Stimulated activated CD4-positive, alpha-beta T cell treated with anti-CD3 and anti-CD28 coated beads, Interleukin-2, amount 100 ng/mL, for 4 hours (primary cell): ENCODE measurements at places on chromosomes 6 and 20.

- DNase-seq = no peak
Measured at GRCh38 chr6:79435746-79436145, 101.5 kb downstream of the LCA5 start.

- no peak for DNase-seq
Measured at GRCh38 chr20:25052255-25053194, 5.4 kb downstream of the ACSS1 start.

DNA sequence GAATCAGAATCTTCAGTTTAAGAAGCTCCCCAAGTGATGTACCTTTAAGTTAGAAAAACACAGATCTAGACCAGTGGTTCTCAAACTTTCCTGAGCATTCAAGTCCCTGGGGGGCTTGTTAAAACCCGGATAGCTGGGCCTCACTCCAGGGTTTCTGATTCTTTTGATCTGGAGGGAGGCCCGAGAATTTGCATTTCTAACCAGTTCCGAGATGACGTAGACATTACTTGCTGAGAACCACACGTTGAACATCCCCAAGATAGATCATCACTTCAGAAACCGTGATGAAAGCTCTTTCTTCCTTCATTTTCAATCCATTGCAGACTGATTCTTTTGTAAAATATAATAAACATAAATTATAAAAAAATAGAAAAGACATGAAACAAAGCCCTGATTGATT, 40.7 kb upstream of the KIF16B start:
- no peak for DNase-seq

GRCh38 chr20:6827472-6827871, 60.0 kb downstream of the BMP2 start:
- DNase-seq = no peak

DNA sequence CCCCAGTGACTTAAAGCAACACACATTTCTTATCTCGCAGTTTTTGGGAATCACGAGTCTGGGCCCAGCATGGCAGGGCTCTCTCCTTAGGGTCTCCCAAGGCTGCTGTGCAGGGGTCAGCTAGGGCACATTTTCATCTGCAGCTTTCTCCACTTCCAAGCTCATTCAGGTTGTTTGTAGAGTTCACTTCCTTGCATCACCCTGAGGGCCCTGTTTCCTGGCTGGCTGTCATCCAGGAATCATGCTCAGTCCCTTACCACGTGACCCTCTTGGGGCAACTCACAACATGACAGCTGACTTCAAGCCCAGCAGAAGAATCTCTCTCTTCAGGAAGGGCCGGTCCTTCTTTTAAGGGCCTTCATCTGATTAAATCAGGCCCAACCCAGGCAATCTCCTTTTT, 21.3 kb downstream of the SNAP25 start:
- DNase-seq = no peak

GRCh38 chr20:31811796-31812728, 7.1 kb upstream of the MYLK2 start:
- DNase-seq = no peak

DNA sequence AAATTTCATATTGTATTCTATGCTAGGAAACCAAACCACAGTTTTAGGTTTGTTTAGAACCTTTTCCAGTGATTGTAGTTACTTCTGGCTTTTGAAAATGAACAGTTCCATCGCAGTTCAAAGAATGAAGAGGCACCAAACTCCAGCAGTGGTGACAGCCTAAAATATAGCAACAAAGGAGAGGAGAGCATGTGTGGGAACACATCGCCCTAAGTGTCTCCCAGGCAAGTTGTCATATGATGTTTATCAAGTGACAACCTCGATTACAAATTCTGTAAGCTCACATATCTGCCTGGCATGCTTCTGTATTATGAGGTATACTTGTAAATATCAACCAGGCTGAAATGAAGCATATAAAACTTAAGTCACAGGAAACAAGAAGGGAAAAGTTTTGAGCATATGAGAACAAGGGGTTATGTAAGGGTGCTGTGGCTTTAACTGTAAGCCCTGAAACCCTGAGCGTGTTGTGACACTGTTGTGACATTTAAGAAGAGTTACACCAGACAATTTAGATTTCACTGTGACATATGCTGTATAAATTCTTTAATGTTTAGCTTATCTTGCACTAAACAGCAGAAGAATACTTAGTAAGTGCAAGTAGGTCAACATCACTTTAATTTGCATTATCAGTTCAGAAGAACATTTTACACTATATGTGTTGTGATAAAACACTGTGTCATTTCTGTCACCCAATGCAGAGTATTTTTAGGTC, 29.1 kb upstream of the FBXL4 start:
- no peak for DNase-seq

GRCh38 chr6:111478064-111478476, 4.9 kb downstream of the REV3L start:
- no peak for DNase-seq
